ENCODE measurements at places on chromosomes 3 and 15. TPM values are rescaled to one million over a fixed set of nuclear protein-coding genes. Genes with fewer than 3 reads are reported as not detected.

- DNase-seq = no peak
Measured at GRCh38 chr3:156207802-156208685, 87.7 kb downstream of the KCNAB1 start.

DNA sequence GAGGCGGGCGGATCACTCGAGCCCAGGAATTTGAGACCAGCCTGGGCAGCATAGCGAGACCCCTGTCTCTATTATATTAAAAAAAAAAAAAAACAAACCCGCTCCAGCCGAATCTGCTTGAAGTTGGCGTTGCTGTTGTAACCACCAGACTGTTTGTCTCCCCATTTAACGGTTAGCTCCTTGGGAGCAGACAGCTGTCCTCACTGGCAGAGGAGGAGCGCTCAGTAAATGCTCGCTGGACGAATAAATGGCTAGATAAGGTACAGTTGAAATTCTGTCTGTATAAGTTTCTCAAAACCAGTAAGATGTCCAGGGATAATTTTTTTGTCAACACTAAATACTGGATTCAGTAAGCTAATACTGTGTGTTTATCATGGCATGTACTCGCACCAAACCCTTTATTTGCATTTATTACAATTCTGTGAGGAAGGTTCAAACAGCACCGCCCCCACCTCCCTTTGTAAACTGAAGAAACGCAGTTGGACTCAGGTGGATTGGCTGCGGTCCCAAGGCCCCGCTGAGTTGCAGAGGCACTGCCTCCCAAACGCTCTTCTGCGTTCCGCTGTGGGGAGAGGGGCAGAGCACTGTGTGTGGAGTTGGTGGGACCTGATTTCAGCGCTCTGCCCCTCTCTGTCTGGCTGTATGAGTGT, 1.1 kb downstream of the RCCD1 start:
- no peak for DNase-seq

GRCh38 chr15:35139822-35140221, 54.7 kb upstream of the NANOGP8 start:
- DNase-seq = no peak

GRCh38 chr15:59245559-59245958, 38.9 kb downstream of the LDHAL6B start:
- no peak for DNase-seq

DNA sequence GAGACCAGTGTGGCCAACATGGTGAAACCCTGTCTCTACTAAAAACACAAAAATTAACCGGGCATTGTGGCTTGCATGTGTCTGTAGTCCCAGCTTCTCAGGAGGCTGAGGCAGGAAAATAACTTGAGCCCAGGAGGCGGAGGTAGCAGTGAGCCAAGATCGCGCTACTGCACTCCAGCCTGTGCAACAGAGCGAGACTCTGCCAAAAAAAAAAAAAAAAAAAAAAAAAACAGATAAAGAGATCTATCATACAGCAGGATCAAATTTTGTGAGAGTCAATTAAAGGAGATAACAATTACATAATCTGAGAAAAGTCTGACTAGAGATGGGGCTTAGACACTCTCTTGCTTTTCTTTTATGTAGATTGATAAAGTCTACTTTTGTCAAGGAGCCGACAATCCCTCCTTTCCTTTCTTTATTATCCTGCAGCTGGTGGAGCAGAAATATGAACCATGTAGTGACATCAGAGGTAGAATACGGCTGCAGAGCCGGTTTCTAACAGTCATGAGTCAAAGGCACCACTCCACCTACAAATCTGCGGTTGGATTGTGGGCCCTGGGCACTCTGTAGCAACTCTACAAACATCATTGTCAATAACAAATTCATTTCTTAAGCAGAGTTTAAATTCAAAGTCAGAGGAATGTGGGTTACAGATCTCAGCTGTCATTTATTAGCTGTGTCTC, 9.0 kb downstream of the C2CD4A start:
- DNase-seq = no peak

GRCh38 chr3:123072564-123072963, 5.7 kb downstream of the PDIA5 start:
- no peak for DNase-seq

- DNase-seq = no peak
Measured at GRCh38 chr15:68560501-68561113, 18.2 kb upstream of the CORO2B start.

GRCh38 chr3:40427045-40427669, 30.0 kb upstream of the RPL14 start:
- no peak for DNase-seq

GRCh38 chr3:9068051-9068450, 104.8 kb upstream of the RAD18 start:
- DNase-seq = no peak

DNA sequence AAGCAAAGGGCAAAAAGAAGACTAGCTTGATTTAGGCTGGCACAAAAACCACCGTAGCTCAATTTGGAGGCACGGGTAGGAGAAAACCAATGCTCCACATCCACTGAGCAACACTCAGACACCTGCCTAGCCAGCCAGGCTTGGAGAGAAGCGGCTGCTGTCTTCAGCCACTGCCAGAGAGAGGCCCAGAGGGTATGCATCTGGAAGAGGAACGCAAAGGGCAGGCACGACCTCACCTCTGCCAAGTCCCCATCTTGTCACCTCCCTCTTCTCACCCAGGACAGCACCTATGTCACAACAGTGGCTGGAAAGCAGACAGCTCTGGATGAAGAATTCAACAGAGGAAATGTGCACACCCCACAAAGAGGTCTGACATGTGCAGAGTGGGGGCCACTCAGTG, 93.5 kb downstream of the ADAMTS17 start:
- peak; percentile 23 for DNase-seq

GTF2E1 gene
- 15.0 TPM for total RNA-seq

MIX23 gene
- total RNA-seq = 28.1 TPM

ISLR2 gene
- 1.5 TPM for total RNA-seq

WNT7A gene
- total RNA-seq = not detected
